ENCODE measurements at places on chromosomes 11 and 22. TPM values are rescaled to one million over a fixed set of nuclear protein-coding genes. Genes with fewer than 3 reads are reported as not detected.

DNA sequence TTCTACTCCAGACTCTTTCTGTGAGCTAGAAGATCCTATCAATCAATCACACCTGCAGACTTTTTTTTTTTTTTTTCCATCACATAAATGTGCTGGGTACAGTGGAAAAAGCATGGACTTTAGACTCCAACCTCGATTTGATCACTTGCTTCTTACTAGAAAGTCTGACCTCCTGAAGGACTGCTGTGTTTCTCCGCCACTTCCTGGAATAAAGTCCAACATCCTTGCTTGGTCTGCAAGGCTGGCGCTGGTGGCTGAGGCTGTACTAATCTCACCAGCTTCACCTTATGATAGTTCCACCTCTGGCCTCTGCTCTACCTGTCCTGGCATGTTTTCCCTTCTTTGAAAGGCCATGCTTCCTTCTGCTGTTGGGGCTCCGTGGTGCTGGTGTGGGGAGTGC, 60.9 kb upstream of the SESN3 start:
- no peak for DNase-seq

DNA sequence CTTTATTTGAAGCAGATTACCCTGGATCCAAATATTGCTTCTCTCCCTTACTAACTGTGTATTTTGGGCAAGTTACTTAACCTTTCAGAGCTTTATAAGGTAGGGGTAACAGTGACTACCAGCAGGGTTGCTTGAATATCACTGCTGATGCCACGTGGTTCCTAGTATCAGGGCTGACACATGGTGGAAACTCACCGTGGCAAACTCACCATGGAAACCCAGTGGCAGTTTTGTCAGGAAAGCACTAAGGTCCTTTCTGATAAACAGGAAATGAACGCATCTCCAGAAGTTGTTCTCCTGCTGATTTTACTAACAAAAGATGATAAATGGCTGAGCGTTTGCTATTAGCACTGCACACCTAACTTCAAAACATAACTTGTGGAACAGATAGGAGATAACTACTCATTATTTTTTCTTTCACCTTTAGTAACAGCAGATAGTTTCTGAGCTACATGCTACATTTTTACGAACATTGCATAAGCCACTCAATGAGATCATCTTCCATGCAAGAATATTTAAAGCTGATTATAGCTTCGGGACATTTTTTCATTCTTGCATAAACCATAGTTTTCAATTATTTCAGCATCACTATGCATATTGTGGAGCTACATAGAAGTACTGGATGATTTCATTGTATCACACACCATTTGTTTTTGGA, 59.7 kb upstream of the RAG2 start:
- no peak for DNase-seq

The TNNT3 gene
- not detected for total RNA-seq

The OR5A1 gene
- not detected for total RNA-seq

DNA sequence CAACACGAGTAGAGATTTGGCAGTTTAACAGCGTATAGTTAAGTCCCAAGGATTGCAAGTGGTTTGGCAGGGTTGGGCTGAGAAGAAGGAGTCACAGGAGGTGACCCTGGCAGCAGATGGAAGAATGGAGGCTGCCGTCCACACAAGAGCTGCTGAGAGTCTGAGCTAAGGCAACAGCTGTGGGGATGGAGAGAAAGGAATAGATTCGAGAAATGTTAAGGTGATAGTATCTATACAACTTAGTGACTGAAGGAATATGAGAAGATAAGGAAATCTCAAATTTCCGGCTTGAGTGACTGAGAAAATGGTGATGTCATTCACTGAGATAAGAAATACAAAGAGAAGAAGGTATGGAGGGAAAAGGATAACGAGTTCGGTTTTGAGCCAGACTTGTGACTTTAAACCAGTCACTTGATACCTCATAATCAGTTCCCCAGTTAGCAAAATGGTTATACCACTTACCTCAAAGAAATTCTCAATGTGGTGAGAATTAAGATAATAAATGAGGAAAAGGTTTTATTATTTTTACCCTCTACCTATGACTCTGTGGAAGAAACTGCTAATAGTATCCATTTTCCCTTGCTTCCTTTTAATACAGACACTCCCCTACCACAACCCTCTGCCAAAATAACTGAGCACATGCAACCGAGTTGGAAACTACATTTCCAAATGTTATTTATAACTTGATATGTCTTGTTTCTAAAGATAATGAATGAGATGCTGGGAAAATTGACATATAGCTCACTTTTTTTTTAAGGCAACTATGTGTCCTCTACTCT, 30.7 kb downstream of the FAM168A start:
- peak; percentile 61 for DNase-seq

DNA sequence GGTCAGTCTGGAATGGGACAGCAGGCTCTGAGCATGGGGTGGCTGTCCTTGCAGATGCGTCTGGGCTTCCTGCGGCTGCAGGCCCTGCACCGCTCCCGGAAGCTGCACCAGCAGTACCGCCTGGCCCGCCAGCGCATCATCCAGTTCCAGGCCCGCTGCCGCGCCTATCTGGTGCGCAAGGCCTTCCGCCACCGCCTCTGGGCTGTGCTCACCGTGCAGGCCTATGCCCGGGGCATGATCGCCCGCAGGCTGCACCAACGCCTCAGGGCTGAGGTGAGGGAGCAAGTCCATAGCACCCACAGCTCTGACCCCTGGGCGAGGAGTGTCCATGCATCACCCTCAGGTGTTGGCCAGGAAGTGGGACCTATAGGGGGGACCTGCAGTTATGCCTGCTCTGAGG, 51.6 kb downstream of the MYO7A start:
- DNase-seq = no peak

DNA sequence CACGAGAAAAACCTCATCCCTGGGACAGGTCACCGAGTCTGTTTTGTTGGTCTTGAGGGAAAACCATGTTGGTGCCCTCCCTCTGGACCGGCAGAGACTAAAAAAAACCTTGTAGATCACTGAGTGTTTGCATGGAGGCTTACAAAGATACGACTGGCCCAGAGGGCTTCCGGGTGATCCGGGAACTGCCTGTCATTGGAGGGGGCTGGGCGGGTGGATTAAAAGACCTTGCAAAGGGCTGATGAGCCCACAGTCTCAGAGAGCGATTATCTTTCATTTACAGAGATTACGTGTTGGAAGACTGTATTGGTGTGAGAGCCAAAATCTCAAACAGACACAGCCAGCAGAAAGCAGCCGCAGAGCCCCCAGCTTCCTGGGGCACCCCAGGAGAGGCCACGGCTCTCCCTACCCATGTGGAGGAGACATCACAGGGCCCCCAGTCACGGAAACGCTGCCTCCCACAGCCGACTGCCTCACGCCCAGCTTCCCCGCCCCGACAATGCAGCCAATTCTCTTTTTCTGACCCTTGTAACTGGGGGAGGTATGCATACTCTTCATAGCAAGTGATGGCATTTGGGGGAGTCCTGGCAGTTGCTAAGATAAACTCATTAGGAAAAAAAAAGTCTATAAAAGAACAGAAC, 426.4 kb downstream of the CTTN start:
- DNase-seq = no peak

The APOA4 gene
- not detected for total RNA-seq

- peak; percentile 23 for DNase-seq
Observed at GRCh38 chr11:131671734-131672133, 301.3 kb downstream of the NTM start.

The DNAJB7 gene
- total RNA-seq = not detected

DNA sequence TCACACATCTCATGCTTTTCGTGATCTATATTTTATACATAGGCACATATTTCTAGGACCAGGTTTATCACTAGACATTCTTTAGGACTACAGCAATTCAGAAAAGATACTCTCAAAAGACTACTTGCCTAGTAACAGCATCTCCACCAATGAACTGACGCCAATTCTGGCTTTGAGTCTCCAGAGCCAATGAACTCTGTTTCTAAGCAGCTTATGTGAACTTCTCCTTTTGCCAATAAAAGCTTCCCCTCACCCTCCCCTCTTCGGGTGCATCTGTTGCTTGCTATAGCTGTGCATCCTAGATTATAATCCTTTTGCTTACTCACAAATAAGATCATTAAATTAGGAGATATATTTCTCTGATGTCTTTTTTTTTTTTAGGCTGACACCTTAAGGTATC, 11.4 kb upstream of the ANKK1 start:
- no peak for DNase-seq

The HTATIP2 gene
- 43.1 TPM for total RNA-seq
